ENCODE measurements at places on chromosomes 1 and 21.
A peak's percentile ranks its signal among the peaks of the same experiment; 100 is the strongest.

- no peak for DNase-seq
These were observed 313.1 kb upstream of the DAB1 start for GRCh38 chr1:57736940-57737339.

DNA sequence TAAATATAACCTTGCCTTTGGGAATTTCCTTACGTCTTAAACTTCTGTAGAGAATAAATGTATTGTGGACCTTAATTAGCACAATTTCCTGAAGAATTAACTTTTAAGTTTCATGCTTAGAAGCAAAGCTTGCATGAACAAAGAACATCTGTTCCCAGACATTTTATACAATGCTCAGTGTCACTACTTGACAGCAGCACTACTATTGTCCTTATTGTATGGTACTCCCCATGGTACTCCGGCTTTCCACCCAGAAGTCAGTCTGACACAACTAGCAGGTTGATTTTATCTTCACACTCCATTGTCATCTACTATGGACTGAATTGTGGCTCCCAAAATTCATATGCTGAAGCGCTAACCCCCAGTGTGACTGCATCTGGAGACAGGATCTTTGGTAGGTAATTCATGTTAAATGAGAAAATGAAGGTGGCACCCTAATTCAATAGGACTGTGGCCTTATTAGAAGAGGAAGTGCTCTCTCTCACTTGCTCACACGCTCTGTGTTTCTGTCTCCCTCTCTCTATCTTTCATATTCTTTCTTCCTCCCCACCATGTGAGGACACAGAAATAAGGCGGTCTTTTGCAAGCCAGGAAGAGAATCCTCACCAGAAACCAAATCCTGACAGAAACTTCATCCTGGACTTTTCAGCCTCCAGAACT, 10.7 kb upstream of the OR2B11 start:
- DNase-seq: no peak

GRCh38 chr1:199545780-199546179, 481.7 kb upstream of the NR5A2 start:
- no peak for DNase-seq

- peak; percentile 72 for DNase-seq
These were observed 215.5 kb downstream of the KCNJ6 start for GRCh38 chr21:37700641-37701202.

GRCh38 chr1:153985941-153986761, at the start of gene RAB13:
RAB13 (minus strand) TSS chr1:153986339; CDS start chr1:153986236, 103 bp downstream.
- DNase-seq: no peak

DNA sequence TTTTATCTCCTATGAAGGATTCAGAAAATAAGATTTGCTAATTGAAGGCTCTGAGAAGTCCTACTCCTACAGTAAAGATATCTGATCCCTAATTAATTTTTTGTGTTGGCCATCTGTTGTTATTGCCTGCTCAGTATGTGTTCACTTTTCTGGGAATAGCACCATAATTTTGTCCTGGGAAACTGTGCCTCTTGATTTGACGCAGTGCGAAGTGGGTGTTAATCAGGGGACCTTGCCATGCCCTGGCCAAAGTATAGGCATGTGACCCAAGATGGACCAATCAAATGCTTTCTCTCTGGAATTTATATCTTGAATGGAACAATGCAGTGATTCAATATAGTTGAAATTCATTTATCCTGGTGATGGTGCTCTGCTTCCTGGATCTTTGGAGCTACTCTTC, 30.4 kb upstream of the GNG12 start:
- DNase-seq: no peak

All from retina (tissue), 1 donor.